Spinal cord (tissue), 10 donors: ENCODE measurements at places on chromosomes 12 and 14.
A peak's percentile ranks its signal among the peaks of the same experiment; 100 is the strongest.

- no peak for DNase-seq
Measured at GRCh38 chr14:77364146-77364545, 12.7 kb downstream of the TMED8 start.

- no peak for DNase-seq
Measured at GRCh38 chr12:125684968-125685790, 619.9 kb downstream of the AACS start.

- DNase-seq: no peak
Measured at GRCh38 chr12:112965643-112966042, 12.7 kb upstream of the OAS2 start.

GRCh38 chr12:79301181-79301580 lies 389.6 kb downstream of the PAWR start:
- no peak for DNase-seq

DNA sequence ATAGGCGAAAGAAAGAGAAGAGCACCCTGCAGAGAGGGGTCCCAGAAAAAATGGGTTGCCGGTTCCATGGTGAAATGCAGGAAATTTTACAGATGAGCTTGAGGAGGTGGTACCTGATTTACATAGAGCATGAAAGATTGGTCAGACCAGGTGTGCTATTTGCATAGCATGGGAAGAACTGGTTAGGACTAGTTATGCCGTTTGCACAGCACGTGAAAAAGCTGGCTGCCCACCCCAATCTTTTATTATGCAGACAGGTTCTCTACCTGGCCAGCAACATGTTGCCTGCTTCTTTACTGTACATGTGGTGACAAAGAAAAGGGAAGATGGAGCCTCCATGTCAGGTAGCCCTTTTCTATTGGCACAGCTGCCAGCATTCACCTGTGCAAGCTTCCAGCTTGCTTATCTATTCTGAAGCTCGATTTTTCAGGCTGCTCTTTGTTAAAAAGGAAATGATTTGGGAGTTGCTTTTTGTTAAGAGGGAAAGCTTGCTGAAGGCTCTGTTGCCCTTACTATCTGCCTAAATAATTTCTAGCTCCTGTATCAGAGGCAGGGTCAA lies 62.9 kb upstream of the ELK3 start:
- DNase-seq: no peak

DNA sequence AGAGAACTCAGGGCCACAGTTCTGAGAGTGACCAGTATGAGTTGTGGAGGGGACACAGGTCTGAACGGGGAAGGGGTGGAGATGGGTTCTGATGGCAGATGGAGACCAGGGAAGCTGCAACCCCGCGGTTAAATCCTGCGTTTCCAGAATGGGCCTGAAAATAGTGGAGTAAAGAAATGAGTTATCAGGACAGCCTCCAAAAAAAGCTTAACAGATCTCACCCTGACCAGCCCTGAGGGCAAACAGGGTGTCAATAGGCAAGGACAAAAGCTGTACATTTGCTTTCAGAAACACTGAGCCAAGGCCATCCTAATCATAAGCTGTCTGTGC lies 555 bp upstream of the RTN1 start:
- no peak for DNase-seq

DNA sequence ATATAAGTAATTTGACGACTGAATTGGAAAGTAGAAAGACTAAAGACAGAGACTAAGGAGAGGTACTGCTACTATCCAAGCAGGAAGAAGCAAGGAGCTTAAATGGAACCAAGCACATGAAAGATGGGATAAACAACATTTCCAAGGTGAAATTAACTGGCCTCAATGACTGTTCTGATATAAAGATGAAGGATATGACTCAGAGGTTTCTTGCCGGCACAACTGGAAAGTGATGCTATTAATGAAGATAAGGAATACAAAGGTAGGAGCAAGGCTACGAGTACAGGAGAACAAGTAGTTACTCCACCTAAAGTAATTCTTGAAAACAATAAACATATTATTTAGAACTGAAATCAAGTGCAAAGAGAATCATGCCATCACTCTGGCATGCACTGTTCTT lies 6.4 kb downstream of the SNX6 start:
- no peak for DNase-seq

- no peak for DNase-seq
Measured at GRCh38 chr12:62789851-62790250, 145.1 kb downstream of the PPM1H start.

- no peak for DNase-seq
Measured at GRCh38 chr14:37470251-37470650, 124.8 kb downstream of the FOXA1 start.

DNA sequence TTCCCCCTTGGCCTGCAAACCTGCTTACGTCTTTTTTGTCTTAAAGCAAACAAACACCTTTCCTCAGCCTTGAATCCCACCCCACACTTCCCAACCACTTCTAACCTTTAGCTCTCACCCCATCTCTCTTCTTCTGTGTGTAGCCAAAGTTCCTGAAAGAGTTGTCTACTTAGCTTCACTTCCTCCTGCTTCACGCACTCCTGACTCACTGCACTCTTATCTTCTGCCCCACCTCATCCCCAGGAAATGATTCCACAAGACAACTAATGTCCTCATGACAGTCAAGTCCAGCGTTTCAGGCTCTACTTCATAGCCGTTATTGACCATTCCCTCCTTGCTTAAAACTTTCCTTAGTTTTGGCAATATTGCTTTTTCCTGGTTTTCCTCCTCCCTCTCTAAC lies 22.4 kb downstream of the EIF2B2 start:
- no peak for DNase-seq

DNA sequence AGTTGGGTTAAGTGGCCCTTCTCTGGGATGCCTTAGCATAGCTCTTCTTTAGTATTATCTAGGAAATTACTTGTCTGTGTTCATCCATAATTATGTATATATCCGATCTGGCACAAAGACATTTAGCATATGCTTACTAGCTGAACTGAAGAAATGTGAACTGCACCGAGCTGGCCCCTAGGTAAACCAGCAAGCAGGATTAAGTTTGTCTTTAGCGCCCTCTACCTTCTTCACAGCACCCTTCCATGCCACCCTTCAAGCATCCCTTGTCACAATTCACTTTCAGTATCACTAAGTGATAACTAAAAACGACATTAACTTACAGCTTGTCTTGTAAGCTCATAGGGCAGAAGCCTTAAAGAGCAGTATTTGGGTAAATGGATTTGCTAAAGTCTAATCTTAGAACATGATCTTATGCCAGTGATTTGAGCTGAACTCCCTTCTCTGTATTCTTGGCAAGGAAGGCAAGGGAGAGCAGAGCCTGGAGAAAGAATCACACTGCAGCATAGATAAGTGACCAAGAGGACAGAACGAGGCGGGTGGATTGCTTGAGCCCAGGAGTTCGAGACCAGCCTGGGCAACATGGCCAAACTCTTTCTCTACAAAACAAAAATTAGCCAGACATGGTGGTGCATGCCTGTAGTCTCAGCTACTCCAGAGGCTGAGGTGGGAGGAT lies 2.6 kb upstream of the HAL start:
- DNase-seq: peak; percentile 36

- no peak for DNase-seq
Measured at GRCh38 chr12:27610374-27610773, 85.9 kb upstream of the REP15 start.

DNA sequence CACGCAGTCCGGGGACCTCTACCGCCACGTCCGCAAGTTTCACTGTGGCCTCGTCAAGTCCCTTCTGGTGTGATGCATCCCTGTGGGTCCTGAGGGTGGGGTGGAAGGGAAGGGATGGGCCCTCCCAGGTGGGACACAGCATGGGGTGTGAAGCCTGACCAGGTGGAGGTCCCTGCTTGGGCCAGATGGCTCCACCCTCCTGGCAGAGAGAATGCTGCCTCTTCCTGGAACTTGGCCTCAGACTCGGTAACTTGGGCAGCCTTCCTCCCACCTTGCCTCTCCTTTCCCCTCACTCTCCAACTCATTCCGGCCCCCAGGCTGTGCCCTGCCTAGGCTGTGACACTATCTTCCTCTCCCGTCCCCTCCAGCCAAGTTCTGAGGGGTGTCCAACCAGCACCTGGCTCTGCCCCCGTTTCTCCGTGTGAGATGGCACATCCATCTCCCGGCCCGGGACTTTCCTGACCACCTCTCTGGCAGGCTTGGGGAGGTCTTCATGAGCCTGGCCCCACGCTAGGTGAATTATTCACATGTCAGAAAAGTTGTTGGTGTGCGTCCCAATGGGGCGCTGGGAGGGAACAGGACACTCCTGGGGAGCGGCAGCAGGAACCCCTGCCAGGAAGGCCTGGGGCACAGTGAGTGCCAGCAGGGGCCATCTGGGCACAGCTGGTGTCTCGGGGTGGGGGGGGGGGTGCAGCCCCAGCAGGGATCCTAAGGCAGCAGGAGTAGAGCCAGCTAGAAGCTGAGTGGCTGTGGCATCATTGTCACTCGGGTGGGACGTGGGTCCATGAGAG lies 1.7 kb downstream of the ZBTB42 start:
- no peak for DNase-seq

DNA sequence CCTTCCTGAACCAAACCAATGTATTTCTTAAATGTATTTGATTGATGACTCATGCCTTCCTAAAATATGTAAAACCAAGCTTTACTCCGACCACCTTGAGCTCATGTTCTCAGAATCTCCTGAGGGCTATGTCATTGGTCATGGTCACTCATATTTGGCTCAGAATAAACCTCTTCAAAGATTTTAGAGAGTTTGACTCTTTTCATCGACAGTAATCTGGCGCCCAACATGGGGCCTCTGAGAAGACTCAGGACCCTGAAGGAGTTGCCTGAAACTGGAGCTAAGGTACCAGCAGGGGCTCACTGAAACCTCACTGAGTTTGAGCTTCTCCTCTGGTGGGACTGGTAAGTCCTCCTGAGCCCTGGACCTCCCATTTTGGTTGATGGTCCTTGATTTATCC lies 17.2 kb upstream of the PSMC1 start:
- DNase-seq: no peak

DNA sequence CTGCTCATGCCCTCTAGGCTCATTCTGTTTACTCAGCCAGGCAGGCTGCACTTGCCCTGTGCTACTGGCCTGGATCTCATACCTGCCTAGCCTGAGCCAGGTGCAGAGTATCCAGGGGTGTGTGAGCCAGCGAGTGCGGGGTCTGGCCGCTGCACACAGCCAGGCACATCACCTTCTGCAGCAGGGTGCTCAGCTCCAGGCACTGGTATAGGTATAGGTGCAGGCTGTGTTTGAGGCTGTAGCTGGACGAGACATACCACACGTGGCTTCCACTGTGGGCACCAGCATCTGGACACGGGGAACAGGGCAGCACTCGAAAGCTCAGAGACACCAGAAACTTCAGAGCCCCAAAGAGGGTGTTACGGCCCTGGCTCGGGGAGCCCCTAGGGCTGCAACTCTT lies 424.2 kb downstream of the RERGL start:
- DNase-seq: no peak

DNA sequence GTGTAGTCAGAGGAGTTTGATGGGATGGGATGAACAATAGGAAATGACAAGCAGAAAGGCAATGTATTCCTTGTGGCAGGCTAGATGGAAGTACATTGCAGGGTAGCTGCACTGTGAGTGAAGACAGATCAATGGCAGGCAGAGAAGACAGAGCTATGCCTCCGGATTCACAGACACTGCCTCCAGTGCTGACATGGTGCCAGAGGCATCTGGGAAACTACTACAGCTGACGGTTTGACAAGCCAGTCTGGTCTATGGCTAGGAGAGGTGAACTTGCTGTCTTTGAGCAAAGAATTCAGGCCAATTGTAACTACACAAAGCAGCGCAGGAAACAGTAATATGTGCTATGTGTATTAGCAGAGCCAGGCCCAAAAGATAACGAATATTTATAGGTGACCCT lies 193.5 kb downstream of the DIO2 start:
- DNase-seq: no peak

DNA sequence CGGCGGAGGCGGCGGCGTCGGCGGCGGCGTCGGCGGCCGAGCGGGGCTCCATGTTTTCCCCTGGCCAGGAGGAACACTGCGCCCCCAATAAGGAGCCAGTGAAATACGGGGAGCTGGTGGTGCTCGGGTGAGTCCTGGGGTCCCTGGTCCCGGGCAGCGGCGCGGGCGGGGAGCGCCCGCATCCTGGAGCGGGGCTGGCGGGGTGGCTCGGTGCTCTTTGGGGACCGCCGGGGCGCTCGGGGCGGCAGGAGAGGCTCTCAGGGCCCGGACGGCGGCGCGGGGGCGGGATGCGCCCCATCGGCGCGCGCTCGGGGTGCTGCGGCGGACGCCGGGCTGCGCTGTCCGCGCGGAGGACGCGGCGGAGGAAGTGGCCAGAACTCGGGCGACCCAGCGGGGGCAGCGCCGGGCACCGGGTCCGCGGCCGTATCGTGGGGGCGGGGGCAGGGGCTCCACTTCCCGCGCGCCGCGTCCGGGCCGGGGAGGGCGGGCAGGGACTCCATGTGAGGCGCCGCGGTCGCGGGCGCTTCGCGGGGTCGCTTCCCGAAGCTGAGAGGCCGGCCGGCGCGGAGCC lies 485 bp downstream of the PELI2 start:
- DNase-seq: no peak

DNA sequence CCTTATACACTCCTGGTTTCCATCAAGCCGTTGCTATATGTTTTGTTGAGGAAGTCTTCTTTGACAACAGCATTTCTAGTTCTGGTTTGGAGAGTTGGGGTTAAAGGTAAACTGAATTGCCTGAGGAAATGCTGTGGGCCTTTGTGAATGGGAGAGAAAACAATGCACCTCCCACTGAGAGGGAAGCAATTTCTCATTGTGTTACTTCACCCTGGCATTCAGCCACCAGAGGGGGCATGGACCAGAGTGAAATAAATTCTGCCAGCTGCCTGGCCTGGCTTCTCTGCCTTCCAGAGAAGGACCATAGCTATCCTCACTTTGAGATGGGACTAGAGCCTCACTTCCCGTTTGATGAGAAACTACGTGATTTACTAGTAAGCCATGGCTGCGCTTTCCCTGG lies 475.3 kb downstream of the EGLN3 start:
- peak; percentile 61 for DNase-seq

DNA sequence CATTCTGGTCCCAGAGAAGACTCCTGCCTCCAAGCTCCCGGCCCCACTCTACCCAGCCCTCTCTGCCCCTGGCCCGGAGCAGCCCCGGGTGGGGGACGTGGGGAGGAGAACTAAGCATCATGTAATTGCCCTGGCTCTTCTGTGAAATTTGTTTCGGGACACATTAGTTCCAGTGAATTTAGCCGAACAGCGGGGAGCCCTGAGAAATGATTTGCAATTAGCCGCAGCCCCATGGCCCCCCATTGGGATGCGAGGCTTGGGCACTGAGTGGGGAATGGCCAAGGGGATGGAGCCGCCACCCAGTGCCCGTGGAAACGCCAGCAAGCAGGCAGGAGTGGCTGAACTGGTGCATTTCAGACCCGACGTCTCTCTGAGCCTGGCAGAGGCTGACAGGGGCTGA lies 173.9 kb upstream of the LHX5 start:
- no peak for DNase-seq

DNA sequence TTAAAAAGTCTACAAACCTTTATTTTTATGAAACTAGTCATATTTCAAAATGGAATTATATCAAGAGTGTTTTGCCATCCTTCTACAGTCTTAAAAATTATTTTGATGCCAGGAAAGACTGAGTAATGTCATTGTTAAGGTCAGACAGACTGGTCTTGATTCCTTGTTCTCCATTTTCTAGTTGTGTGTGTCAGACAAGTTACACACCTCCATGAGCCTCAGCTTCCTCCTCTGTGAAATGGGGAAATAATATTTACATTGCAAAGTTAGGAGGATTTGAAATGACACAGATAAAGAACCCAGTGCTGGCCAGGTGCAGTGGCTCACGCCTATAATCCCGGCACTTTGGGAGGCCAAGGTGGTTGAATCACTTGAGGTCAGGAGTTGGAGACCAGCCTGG lies 47.4 kb upstream of the ELK3 start:
- DNase-seq: no peak
